Thyroid gland (tissue), 4 donors: ENCODE measurements at places on chromosomes 13 and 19. TPM values are rescaled to one million over a fixed set of nuclear protein-coding genes. Genes with fewer than 3 reads are reported as not detected.

GRCh38 chr19:6216996-6217751, 62.6 kb downstream of the MLLT1 start:
- H3K27me3 ChIP-seq: no peaks in the 10 kb centered on the region
- H3K36me3 ChIP-seq: peaks cover 17% of the 10 kb centered on the region
- peak overlapping the region; percentile 78 for H3K27ac ChIP-seq

GRCh38 chr19:42092350-42092749, 16.4 kb downstream of the ZNF574 start:
- DNase-seq: no peak
- H3K4me3 ChIP-seq: no peak overlapping the region
- no peaks in the 10 kb centered on the region for H3K36me3 ChIP-seq
- H3K4me1 ChIP-seq: no peaks in the 10 kb centered on the region

DNA sequence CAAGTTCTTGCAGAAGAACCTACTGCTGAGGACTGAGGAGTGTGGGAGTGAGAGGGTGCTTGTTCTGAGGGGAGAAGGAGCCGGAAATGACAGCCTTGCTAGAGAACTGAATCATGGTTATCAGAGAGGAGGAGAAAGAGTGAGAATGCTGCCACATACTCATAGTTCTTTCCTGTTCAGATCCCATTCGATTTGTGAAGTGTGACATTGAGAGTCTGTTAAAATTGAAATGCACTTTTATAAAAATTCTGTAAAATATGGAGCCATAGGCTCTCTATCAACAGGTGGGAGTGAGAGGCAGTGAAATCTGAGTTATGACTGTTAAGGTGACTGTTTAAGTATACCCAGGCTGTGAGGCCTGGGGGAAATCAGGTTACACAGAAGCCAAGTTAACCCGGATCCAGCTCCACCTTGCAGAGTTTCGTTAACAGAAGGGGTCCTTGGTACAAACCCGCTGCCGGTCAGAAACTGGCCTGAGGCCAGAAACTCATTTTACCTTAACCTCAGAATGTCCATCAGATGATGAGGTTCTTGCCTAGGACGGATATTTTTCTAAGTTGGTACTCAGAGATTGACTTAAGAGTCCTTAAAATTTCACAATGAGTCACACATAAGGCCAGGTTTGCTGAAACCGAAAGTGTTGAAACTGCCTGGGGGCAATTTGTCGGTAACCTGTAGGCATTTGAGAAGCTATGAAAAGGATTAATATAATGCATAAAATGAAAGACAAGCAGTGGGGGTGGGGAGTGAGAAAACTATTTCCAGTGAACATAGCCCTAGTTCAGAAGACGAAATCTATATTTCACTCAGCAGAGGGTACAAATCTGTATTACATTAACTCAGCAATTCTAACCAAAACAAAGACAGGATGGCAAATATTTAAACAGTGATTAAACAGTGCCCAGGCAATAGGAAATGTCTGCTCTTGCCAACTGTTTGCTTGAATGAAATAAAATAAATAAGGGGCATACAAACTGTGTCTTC, 350.5 kb downstream of the KCNRG start:
- H3K36me3 ChIP-seq: no peaks in the 10 kb centered on the region
- peaks cover 17% of the 10 kb centered on the region for H3K4me1 ChIP-seq
- H3K27ac ChIP-seq: peak overlapping the region; percentile 70
- H3K27me3 ChIP-seq: no peaks in the 10 kb centered on the region
- no peak overlapping the region for H3K4me3 ChIP-seq

- no peak overlapping the region for H3K27ac ChIP-seq
- no peak overlapping the region for H3K4me3 ChIP-seq
- DNase-seq: peak; percentile 21
- no peaks in the 10 kb centered on the region for H3K36me3 ChIP-seq
- peaks cover 21% of the 10 kb centered on the region for H3K4me1 ChIP-seq
Observed at GRCh38 chr19:45670670-45671453, 2.8 kb downstream of the GIPR start.

GRCh38 chr13:27359199-27359821, 65.1 kb upstream of the GTF3A start:
- H3K4me3 ChIP-seq: no peak overlapping the region
- peak; percentile 45 for DNase-seq
- no peaks in the 10 kb centered on the region for H3K36me3 ChIP-seq
- H3K27ac ChIP-seq: no peak overlapping the region
- no peaks in the 10 kb centered on the region for H3K27me3 ChIP-seq

DNA sequence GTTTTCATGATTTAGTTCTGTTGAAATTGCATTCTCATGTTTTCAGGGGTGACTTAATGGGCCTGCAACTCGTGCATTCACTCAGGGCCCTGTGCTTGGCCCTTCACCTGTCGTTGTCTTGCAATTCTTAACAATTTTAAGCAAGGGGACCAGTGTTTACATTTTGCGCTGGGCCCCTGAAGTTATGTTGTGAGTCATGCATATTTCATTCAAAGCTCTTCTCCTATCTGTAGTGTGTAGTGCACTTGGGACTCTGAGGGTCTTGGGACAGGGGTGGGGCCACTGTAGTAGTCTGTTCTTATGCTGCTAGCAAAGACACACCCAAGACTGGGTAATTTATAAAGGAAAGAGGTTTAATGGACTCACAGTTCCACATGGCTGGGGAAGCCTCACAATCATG, 211.2 kb upstream of the RXFP2 start:
- H3K4me3 ChIP-seq: no peak overlapping the region
- H3K4me1 ChIP-seq: no peaks in the 10 kb centered on the region
- no peak for DNase-seq
- no peaks in the 10 kb centered on the region for H3K27me3 ChIP-seq
- H3K36me3 ChIP-seq: no peaks in the 10 kb centered on the region

GRCh38 chr13:26663791-26664190, 96.8 kb downstream of the GPR12 start:
- H3K4me3 ChIP-seq: no peak overlapping the region
- H3K27ac ChIP-seq: no peak overlapping the region
- H3K4me1 ChIP-seq: peaks cover 7% of the 10 kb centered on the region
- H3K27me3 ChIP-seq: no peaks in the 10 kb centered on the region

GRCh38 chr13:78832461-78832860, 173.5 kb upstream of the OBI1 start:
- H3K4me3 ChIP-seq: no peak overlapping the region
- H3K36me3 ChIP-seq: no peaks in the 10 kb centered on the region
- H3K4me1 ChIP-seq: no peaks in the 10 kb centered on the region
- H3K27me3 ChIP-seq: no peaks in the 10 kb centered on the region
- no peak for DNase-seq

- DNase-seq: no peak
- peaks cover 4% of the 10 kb centered on the region for H3K4me1 ChIP-seq
- no peaks in the 10 kb centered on the region for H3K27me3 ChIP-seq
- H3K27ac ChIP-seq: no peak overlapping the region
- H3K36me3 ChIP-seq: no peaks in the 10 kb centered on the region
Observed at GRCh38 chr13:98333486-98333885, 156.4 kb upstream of the RNF113B start.

DNA sequence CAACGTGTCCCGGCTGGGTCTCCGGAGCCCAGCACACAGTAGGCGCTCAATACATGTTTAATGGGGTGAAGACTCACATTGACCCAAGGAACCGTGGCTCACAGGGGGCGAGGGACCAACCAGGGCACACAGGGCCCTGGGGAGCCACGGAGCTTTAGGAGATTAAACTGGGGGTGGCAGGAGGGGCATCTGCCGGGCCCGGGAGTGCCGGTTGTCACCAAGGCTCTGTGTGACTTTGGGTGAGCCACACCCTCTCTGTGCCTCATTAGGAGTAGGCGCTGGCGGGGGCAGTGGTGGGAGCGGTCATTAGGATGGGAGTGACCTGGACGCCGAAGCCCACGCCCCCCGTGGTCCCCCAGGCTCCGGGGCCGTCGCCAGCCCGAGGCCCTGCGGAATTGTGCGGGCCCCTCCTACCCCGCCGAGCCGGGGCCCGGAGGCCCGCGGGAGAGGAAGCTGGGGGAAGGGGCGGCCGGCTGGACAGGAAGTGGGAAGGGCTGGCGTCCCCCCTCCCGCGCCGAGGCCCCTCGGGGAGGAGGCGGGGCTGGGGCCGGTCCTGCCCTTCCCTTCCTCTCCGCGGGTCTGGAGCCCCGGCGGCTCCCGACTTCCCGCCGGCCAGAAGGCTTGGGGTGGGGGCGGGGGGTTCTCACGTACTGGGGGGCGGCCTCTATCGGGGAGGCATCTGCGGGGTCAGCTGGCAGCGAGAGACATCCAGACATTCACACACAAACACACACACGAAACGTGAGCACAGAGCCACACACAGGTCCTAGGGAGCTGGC, 1.8 kb upstream of the SSBP4 start:
- H3K27me3 ChIP-seq: no peaks in the 10 kb centered on the region
- peak overlapping the region; percentile 38 for H3K4me3 ChIP-seq
- H3K27ac ChIP-seq: peak overlapping the region; percentile 87
- H3K36me3 ChIP-seq: no peaks in the 10 kb centered on the region
- peaks cover 59% of the 10 kb centered on the region for H3K4me1 ChIP-seq

GRCh38 chr19:48390188-48391099, 907 bp downstream of the KDELR1 start:
- H3K4me1 ChIP-seq: peaks cover 22% of the 10 kb centered on the region
- peak; percentile 57 for DNase-seq
- H3K27ac ChIP-seq: peak overlapping the region; percentile 91
- H3K4me3 ChIP-seq: peak overlapping the region; percentile 84
- peaks cover 35% of the 10 kb centered on the region for H3K36me3 ChIP-seq

DNA sequence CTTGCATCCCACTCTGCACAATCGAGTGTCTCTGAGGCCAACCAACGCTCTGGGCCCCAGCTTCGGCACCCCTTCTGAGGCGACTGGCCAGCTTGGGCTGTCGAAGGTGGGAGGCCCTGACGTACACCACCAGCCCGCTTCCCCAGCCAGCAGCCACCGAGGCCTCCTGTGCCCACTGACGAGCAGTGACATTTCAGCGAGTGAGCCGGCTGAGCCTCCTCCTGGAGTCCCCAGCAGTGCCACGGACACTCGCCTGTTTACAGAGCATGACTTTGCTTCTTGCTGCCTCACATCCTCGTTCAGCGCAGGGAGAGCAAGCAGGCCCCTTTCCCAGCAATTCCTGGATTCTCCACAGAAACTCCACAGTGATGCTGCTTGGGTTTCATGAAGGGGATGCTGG, 240.2 kb upstream of the MAB21L1 start:
- no peak overlapping the region for H3K4me3 ChIP-seq
- H3K4me1 ChIP-seq: peaks cover 7% of the 10 kb centered on the region
- no peaks in the 10 kb centered on the region for H3K27me3 ChIP-seq
- H3K36me3 ChIP-seq: no peaks in the 10 kb centered on the region

DNA sequence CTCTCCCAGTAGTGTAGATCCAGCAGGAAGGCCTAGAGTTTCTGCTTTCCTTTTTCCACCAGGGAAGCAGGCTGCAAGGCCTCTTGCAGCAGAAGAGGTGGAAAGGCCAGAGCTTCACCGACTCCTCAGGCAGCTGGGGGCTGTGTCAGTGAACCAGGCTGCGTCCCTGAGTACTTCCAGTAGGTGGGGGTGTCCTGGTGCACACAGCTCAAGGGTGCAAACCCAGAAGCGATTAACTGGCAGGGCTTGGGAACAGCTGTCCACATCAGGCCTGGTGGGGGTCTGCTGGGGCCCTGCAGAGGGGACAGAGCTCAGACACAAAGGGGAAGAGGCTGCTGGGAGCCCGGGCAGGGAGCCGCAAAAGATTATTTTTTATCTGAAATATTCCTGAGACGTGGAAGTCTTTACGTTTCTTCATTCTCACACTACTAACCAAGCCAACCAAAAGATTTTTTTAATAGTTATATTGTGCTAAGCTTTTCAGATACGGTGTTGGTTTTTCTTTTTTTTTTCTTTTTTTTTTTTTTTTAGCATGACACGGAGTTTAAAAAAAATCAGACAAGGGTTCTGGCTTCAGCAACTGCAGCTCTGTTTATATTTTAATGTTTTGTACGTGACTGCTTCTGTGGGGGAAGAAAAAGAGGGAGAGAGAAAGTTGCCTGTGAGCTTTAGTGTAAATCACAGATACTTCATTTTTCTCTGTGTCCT, 11.0 kb downstream of the TSHZ3 start:
- peak overlapping the region; percentile 37 for H3K27ac ChIP-seq
- peaks cover 46% of the 10 kb centered on the region for H3K4me1 ChIP-seq
- DNase-seq: peak; percentile 78
- H3K4me3 ChIP-seq: no peak overlapping the region
- H3K36me3 ChIP-seq: no peaks in the 10 kb centered on the region

DNA sequence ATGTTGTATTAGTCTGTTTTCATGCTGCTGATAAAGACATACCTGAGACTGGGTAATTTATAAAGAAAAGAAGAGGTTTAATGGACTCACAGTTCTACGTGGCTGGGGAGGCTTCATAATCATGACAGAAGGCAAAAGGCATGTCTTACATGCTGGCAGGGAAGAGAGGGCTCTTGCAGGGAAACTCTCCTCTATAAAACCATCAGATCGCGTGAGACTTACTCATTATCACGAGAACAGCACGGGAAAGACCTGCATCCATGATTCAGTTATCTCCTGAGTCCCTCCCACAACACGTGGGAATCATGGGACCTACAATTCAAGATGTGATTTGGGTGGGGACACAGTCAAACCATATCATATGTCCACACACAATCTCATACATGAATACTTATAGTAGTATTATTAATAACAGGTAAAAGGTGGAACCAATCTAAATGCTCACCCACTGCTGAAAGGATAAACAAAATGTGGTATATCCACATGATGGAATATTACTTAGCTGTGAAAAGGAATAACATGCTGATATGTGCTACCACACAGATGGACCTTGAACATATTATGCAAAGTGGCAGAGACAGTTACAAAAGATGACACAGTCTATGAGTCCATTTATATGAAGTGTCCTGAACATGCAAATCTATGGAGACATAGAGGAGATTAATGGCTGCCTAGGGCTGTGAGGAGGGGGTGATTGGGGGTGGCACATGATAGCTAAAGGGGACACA, 20.9 kb upstream of the CEBPA start:
- no peaks in the 10 kb centered on the region for H3K36me3 ChIP-seq
- H3K4me3 ChIP-seq: no peak overlapping the region
- H3K4me1 ChIP-seq: no peaks in the 10 kb centered on the region
- DNase-seq: no peak
- no peak overlapping the region for H3K27ac ChIP-seq

DNA sequence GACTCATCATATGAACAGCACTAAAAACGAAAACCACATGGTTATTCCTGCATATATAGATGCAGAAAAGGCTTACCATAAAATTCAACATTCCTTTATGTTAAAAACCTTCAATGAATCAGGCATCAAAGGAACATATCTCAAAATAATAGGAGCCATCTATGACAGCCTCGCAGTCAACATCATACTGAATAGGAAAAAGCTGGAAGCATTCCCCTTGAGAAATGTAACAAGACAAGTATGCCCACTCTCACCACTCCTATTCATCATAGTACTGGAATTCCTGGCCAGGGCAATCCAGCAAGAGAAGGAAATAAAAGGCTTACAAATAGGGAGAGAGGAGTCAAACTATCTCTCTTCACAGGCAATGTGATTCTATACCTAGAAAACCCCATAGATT, 179.6 kb upstream of the HTR2A start:
- no peaks in the 10 kb centered on the region for H3K27me3 ChIP-seq
- no peaks in the 10 kb centered on the region for H3K4me1 ChIP-seq

- H3K27ac ChIP-seq: no peak within 1 kb of the TSS
- H3K4me3 ChIP-seq: no peak within 1 kb of the TSS
- H3K27me3 ChIP-seq: no peaks in the 10 kb centered on the region
- H3K4me1 ChIP-seq: peaks cover 10% of the 10 kb centered on the region
Observed at GRCh38 chr19:42313096-42313839, at the start of gene TMEM145. TSS of gene TMEM145 (plus strand) at chr19:42313309. CDS start at chr19:42313377, 68 bp downstream.

The SIGLEC10 gene
- total RNA-seq: 4.4 TPM

The LYPD4 gene
- total RNA-seq: not detected

The CGB2 gene
- not detected for total RNA-seq

The SYNGR4 gene
- not detected for total RNA-seq

The MCEMP1 gene
- total RNA-seq: not detected
